GM06990 (cell line): ENCODE measurements at places on chromosomes 5 and 9.

DNA sequence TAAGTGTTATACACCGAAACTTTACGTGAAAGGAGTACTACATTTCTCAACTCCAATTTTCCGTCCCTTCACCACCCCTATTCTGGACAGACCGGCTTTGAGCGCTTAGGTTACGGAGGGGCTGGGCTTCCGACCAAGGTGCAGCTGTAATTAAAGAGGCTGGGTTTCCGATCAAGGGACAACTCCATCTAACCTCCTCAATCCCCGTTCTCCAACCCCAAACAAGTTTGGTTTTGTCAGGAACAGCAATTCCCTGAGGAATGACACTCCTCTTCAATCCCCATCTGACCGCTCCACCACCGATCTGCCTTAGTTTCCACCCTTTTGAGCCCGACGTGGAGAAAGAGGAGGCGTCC is 577 bp downstream of the TUT7 start:
- no peak for DNase-seq

- DNase-seq, result no peak
These were observed 235.9 kb downstream of the DMRTA1 start for GRCh38 chr9:22682536-22682935.

GRCh38 chr9:7636838-7637467 is 162.6 kb downstream of the DMAC1 start:
- no peak for DNase-seq

GRCh38 chr5:139669662-139670368 is 21.7 kb downstream of the CXXC5 start:
- DNase-seq, result no peak

- no peak for DNase-seq
These were observed 46.5 kb upstream of the GFPT2 start for GRCh38 chr5:180399401-180400215.

- no peak for DNase-seq
These were observed 279.2 kb downstream of the NSG2 start for GRCh38 chr5:174324680-174325079.

DNA sequence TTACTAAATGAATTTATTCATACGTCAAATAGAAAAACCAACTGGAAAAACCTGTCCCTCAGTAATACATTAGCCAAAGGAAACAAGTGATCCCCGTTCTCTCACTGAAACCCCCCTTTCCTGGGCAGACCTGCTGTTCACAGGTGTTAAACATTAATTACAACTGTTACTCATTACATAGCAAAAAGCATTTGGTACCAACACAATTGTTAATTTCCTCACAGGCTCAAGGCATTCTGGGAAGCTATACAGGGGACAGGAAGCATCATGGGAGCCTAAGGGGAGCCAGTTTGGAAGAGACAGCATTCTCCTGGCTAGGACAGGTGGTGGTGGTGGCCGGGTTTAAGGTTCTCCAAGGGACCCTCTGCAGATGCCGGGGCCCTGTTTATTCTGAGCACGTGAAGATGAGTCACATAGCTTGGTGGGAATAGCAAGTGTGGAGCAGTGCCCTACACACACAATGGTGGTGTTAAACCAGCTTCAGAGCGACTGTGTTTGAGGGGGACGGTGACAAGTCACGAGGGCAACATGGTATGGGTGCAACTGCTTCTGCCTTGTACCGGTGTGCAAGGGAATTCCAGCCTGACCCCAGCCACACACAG is 62.6 kb upstream of the SLC25A51 start:
- no peak for DNase-seq

- no peak for DNase-seq
These were observed 132.7 kb upstream of the APC start for GRCh38 chr5:112604732-112605630.

GRCh38 chr9:98057138-98057799 is 737 bp downstream of the NANS start:
- DNase-seq, result no peak

DNA sequence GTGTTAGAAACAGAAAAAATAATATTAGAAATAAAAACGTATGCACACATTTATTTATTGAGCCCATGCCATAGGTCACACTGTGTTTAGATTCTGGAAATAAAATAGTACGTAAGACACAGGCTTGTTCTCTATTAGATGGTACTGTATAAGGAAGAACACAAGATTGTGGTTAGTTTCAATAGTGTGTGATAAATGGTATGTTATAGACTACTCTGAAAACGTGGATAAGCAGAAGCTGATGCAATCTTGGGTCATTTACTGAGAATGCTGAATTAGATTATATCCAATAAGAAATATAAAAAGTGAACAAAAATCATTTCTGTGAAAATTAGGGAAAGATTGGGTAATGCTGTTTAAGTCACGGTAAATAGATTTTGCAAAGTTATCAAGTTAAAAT is 1456.4 kb upstream of the ACO1 start:
- no peak for DNase-seq

- DNase-seq, result no peak
These were observed 1.8 kb downstream of the CDKN2B-AS1 start for GRCh38 chr9:21996438-21996837.

DNA sequence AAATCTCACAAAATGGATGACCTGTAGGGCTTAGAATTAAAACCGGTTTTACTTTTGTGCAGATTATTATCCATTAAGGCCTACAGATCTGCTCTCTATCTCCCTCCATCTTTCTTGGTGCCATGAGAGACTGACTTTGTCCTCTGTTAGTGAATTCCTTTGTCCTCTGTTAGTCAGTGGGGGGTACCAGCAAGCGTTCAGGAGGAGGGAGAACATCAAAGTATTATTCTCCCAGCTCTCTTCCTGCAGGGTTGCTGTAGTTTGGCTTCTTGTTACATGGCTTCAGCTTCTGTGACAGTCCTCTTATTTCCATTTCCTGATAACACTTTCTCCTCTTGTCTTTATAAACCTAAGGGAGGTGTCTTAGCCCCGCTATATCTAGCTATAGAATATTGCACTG is 850.5 kb upstream of the SEMA6A start:
- no peak for DNase-seq

DNA sequence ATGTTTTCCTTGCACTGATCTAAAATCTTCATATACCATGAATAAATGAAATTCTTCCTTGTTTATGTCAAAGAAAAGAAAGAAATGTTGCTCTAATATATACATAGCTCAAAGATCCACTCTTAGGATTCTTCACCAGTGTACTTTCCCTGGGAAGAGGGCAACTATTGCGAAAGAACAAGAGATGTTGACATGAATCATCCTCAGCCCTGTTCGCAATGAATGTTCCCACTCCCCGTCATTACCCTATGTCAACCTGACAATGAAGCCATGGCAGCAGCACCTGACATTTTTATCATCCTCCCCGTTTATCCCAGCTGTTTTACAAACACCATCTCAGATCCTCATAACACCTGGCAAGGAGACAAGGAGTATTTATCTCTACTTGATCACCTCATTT is 409.1 kb upstream of the GRIA1 start:
- no peak for DNase-seq

GRCh38 chr5:142685418-142686209 is at the start of gene FGF1:
Gene FGF1, minus strand, starts transcription at chr5:142686090. Its CDS starts 71,963 bp downstream, at chr5:142614127.
- no peak for DNase-seq

DNA sequence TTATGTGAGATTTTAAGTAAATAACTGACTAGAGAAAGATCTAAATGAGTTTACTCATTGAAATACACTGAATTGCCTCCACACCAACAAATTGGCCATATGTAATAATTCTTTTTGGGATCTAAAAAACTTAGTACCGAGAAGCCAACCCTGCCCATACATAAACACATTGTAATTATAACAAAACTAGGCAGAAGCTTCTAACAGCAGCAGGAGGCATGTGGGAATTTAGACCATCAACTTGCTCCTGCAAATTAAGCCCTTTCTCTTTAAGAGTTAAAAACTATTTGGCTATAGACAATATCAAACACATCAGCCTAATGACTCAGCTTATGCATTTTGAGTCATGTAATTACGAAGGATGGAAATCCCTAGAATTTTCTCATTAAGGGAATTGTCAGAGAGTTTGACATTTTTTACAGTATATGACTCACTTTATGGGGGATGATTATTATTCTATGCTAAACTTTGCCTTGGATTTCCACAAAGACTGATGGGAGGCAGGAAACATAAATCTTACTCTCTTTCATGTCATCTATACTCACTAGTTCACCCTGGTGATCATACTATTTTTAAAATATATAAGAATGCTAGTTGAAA is 1.0 kb downstream of the IL7R start:
- DNase-seq, result no peak

DNA sequence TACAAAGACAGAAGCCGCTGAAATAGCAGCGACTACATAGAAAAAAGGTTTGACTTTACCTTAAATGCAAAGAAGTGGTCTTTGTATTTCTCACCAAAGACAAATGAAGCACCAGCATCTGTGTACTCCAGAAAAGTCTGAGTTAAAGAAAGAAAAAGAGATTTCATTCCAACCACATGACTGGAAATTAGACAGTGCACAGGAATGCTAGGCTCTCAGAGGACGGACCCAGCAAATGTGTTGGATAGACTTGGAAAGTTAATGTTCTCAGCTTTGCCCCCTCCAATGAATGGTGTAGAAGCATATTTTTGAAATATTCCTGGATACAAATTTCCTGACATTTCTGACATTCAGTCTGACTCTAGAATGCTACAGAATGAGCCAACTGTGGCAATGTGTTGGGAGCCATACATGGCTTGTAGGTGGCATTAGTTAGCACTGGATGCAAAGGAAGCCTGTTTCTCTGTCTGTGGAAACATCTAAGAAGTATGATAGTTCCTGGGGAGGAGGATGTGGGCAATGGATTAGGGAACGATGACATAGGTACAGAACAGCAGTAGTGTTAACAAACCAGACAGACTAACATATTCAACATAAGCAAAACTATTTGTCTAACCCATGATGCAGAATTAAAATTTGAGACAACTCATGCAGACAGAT is 43.3 kb downstream of the SLC28A3 start:
- no peak for DNase-seq

- DNase-seq, result no peak
These were observed 132.0 kb downstream of the FAM174A start for GRCh38 chr5:100667161-100667630.

DNA sequence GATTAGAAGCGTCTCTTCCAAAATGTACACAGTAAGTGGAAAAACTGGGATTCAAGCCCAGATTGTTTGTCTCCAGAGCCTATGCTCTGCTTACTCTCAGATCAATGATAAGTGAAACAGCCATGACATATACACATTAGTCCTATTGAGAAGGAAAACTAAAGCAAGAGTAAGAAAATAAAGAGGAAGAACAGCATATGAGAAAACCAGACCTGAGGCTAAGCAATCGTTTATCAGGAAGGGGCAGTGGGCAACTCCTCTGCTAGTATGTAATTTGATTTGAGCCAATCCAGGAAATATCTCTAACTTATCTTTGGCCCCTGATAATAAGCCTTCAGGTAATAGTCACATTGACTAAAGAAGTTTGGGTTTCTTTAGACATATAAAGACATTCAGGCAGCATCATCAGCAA is 789.9 kb upstream of the C9orf72 start:
- no peak for DNase-seq

DNA sequence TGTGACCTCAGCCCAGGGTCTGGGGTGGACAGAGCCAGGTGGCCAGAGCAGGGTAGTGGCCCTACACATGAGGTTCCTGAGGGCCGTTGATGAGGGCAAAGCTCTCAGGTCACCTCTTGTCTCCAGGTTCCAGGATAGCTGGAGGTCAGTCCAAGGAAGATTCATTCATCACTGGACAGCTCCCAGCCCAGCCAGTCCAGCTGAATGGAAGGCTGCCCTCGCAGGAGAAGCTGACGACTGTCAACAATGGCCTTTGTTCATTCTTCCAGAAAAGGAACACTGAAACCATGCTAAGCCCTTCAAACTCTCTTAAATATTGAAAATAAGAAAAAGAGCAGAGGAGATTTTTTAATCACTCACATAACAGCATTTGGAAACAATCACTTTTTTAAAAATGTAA is 169.7 kb upstream of the TBCA start:
- no peak for DNase-seq

- DNase-seq, result no peak
These were observed 12.8 kb upstream of the SLC9A3 start for GRCh38 chr5:537098-537497.

DNA sequence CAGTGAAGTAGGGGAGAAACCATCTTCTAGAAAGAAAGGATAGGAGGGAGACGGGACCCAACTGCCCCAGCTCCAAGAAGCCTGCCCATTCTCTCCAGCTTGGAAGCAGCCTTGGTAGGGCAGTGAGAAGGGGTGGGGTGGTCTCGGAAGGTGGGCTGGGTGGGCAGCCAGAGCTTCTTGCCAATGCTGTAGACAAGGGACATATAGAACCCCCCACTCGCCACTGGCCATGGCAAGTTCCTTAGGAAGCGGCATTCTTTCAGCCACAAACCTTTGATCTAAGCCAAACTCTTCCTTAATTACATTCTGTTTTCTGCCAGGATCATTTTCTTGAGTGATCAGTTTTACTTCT is 90.2 kb downstream of the PSD2 start:
- no peak for DNase-seq

DNA sequence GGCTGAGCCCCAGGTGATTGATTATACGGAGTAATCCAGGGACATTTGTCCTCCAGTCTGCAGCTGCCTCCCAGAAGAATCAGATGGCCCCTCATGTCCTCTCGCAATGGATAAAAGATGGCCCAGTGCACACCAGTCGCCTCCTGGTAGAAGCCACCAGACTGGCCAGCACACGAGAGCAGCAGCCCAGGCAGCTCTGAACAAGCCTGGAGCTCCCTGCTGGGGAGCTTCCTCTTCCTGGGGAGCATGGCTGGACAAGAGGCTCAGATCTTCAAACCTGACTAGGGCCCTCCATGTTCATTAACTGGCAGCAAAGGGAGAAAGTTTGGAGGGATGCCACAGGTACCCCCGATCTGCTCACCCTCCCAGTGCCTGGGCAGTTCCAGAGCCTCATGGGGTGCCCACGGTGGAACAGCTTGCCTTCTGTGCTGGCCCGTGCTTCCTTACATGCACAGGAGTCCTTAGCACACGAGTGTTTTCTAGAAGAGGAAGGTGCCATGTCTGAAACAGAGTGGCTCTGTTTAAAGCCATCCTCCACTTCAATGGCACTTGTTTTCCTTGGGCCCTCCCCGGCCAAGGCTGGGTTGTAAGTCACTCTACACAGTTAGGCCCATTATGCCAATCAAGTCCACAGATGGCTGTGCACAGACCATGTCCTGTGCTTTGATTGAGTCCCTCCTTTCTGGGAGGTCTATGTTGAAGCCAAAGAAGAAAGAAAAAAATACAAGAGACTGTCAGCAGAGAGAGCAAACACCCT is 75.6 kb downstream of the PRRT1B start:
- no peak for DNase-seq

DNA sequence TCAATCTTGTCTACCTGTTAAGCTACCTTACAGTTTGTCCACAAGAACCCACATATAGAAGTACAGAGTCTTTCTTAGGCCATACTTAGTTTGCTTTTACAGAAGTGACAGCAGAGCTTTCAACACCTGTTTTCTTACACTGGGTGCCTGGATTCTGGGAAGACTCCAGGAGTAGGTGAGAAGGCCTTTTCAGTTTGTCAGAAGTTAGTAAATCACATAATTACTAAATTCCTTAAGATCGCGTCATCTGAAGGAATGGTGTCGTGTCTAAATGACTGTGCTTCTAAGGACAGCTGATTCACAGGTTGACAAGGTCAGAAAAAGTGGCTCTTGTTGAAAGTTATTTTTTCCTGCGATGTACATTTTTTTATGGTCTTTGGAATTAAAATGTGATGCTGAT is 97.0 kb upstream of the FAM120A start:
- no peak for DNase-seq
